ENCODE measurements at places on chromosomes 4 and X.

GRCh38 chrX:149248073-149248625 lies 257.0 kb downstream of the IDS start:
- DNase-seq, result no peak

DNA sequence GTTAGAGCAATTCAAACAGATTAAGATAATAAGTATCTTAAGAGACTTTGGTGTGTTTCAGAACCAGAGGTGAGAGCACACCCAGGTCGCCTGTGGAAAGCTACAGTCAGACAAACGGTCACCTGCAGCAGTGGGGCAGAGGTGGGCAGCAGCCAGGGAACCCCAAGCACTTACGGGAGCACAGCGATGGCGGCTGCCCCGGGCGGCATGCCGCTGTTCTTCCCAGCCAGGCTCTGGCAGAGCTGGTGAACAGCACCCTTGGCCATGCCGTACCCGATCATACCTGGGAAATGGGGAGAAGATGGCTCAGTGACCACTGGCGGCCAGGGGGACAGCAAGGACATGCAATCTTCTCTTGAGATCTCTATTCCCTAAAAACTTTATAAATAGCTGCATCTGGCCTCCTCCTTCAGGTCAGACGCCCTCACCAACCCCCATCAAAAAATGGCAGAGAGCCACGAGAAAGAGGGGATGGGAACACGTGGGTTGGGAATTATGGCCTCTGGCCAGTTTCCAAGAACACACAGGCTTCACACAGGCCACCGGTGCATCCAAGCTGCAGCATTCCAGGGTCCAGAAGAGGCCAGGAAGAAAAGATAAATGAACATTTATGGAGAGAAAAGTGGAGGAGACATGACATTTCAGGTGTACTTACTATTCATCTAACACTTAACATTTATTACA lies 19.7 kb downstream of the QDPR start:
- no peak for DNase-seq

- DNase-seq, result no peak
These were observed 3.0 kb upstream of the HGFAC start for GRCh38 chr4:3438847-3439180.

- DNase-seq, result no peak
These were observed 202.2 kb downstream of the SH2D1A start for GRCh38 chrX:124548571-124548970.

DNA sequence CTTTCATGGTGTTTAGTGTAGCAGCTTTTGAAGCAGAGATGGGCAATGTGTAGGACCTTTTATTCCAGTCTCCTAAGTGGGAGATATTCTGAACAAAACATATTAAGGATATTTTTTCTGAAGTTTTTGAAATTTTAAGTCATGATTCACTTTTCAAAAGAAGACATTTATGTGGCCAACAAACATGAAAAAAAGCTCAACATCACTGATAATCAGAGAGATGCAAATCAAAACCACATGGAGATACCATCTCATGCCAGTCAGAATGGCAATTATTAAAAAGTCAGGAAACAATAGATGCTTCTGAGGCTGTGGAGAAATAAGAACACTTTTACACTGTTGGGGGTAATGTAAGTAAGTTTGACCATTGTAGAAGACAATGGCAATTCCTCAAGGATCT lies 76.0 kb downstream of the FAT4 start:
- no peak for DNase-seq

DNA sequence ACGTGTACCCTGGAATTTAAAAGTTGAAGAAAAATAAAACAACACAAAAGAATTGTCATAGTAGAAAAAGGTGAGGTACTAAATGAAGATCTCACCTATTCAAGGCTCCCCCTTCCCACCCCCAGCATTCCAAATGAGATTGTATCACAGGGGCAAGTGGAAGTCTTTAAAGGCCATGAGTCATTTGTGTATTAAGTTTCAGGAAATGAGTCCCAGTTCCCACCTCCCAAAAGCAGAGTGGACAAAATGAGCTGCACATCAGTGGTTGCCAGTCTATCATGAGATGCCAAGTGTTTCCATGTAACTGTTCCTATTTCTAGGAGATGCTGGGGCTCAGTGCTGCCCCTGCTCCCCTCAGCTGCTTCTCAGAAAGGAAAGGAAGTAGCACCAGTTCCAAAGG lies 20.1 kb downstream of the ARHGEF9 start:
- no peak for DNase-seq

DNA sequence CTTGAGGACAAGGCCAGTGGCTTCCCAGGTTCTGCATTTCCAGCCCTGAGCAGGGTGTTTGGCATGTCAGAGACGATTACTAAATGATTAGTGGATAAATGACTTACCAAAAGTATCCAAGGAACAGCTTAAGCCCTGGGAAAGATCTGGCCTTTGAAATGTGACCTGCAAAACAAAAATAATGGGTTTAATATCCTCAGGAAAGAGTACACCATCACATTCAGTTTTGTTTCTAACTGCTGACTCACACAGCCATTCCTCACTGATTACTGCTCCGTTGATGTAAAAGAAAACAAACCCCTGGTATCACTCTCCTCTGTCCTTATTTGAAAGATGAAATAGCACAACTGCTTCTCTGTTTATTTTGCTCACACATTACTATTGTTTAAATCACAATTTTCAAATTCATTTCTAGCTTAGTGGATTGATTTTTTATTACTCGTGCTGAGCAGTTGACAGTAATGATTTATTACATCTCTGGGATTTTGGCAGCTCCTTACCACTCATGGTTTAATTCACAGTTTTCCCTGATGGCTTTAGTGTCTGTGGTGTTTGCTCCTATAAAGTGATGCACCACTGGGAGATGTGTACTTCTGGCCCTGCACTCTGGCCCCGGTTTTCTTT lies 117.0 kb downstream of the CBLL2 start:
- no peak for DNase-seq

GRCh38 chrX:135707880-135708279 lies 5.6 kb upstream of the CT45A1 start:
- peak; percentile 3 for DNase-seq

DNA sequence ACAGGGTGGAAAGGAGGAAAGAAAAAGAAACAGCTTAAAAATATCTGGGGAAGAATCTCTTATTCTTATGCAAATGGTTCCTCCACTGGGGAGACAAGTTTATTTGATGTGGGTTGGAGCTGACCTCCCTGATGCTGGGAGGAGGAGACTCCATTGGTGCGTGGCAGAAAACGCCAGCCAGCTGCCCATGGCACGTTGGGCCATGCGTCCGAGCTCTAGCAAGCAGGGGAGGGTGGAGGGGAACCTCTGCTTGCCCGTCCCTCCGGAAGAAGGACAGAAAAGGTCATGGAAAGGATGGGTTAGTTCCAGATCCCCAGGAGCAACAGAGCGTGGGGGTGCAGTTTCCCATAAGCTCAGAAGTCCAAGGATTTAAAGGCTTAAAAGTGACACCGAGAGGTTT lies 210.4 kb downstream of the KLHL4 start:
- DNase-seq, result no peak

DNA sequence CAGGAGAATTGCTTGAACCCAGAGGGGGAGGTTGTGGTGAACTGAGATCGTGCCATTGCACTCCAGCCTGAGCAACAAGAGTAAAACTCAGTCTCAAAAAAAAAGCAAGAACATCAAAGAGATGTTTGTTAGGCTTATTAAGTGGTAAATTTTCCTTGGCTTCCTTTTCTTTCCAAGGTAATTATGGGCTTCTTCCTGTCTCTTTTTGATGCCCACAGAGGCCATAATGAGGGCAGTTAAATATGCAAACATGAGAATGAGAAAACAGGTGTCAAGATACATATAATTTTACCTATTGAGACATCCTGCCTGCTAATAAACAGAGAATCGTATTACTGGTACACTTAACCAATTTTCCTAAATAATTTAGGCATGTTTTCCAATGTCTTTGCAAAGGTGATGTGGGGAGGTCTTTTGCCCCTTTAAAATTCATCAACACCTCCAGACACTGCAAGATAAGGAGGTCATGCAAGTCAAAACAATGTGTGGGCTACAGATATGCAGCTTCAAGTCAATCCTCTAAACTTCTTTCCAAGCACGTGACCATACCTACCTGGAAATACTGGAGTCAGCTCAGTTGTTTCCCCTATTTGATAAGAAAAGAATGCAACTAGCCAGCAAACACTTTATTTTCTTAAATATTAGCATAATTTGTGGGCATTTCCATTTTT lies 2.7 kb downstream of the SLC39A8 start:
- DNase-seq, result no peak

DNA sequence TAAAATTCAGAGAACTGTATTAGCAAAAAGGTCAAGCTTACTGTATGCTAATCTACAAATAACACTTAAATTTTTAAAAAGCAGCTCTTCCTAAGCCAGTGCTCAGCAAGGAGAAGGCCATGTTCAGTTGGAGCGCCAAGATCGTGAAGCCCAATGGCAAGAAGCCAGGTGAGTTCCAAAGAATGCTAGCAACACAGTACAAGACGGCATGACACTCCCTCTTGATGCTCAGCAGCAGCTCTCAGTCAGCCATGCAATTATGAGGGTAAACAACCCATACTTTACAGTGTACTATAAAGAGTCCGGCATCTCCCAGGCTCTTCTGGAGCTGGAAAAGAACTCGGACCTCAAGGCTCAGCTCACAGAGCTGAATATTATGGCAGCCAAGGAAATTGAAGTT lies 34.9 kb downstream of the STX18 start:
- no peak for DNase-seq

DNA sequence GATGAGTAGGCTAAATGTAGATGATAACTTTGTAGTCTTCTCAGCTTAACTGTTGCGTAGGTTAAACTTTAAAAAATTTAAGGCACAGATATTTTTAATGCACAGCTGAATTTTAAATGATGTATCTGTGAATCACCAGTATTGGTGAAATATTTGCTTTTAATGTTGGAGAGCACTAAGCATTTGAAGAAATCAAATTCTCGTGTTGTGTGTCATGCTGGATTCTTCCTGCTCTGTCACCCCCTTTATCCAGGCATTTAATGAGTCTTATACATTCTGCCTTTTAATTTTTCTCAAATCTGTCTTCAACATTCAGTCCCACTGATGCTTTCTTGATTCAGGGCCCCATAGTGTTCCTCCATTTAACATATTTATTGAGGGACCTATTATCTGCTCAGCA lies 76.7 kb downstream of the SLC4A4 start:
- no peak for DNase-seq

- no peak for DNase-seq
These were observed 45.3 kb upstream of the PJA1 start for GRCh38 chrX:69210581-69210980.

- DNase-seq, result no peak
These were observed 23.3 kb downstream of the BRCC3 start for GRCh38 chrX:155094468-155095061.

GRCh38 chr4:158625544-158625943 lies 46.1 kb downstream of the C4orf46 start:
- DNase-seq, result no peak

GRCh38 chrX:129833153-129833990 lies 10.3 kb downstream of the ZDHHC9 start:
- no peak for DNase-seq

GRCh38 chrX:13774696-13775095 lies 40.1 kb downstream of the OFD1 start:
- DNase-seq, result no peak

DNA sequence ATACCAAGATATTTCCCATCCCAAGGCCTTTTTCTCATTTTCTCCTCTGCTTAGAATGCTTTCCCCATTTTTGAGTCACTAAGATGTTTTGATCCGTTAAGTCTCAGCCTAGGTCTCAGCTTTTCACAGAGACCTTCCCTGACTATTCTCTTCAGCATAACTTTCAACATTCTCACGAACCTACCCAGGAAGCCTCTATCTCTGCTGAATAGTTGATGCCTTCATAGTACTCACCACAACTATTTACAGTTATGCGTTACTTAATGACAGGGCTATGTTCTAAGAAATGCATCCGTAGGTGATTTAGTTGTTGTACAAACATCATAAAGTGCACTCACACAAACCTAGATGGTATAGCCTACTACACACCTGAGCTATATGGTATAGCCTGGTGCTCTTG lies 64.5 kb downstream of the ARL9 start:
- DNase-seq, result no peak

DNA sequence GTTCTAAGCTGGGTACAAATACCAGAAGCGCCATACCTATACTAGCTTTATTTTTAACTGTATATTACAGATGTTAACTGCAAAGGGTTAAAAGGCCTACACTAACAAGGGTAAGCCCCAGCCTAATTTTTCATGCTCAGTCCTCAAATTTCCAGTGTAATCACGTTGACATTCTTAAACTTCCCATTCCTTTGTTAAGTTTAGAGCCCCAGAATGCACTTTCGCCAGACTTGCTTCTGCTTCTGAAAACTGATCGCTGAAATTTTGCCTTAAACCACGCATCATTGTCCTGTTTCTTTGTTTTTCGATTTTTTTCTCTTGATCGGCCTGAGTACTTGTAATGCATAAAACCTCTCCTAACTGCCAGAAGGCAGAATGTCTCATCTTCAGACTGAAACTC lies 2141.9 kb upstream of the AGA start:
- no peak for DNase-seq

- peak; percentile 51 for DNase-seq
These were observed at the start of gene RAB39B for GRCh38 chrX:155263854-155264628. Gene RAB39B (minus strand): TSS chrX:155264491. CDS start chrX:155264288, 203 bp downstream.

DNA sequence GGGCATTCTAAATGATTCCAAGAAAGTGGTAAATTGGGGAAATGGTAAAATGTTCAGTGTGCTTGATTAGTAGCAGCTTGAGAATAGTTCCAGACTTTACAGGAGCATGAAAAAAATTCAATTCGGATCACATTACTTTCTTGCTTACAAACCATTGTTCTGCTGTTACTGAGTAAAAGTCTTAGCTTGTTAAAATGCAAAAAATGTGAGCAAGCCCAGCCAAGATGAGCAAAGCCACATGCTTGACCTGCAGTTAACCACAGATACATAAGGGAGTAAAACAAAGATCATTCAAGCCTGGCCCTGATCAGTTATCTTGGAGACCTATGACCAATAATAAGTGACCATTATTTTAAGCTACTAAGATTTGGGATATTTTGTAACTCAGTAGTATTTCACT lies 562.9 kb upstream of the MAGEB2 start:
- no peak for DNase-seq

GRCh38 chrX:85052205-85052604 lies 48.5 kb downstream of the APOOL start:
- no peak for DNase-seq

DNA sequence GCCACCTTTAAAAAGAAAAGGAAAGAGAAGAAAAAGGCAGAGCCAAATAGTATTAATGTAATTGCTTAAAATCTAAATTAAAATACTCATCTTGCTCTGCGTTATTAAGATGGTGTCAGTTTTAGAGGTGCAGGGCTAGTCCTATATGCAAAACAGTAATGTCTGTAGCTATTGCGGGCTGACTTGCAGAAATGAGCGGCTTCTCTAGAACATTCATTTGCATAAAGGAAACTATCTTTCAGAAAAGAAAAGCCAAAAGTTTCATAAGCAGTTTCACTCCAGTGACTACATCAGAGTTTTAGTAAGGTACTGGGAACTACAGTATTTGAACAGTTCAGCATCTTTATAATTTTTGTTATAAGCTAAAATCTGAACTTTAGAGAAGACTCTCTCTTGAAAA lies 6.0 kb downstream of the SMAD1 start:
- no peak for DNase-seq

GRCh38 chr4:16072168-16072567 lies 11.7 kb downstream of the PROM1 start:
- DNase-seq, result no peak
